ENCODE measurements at places on chromosomes 3 and 15.

- no peak for DNase-seq
Measured at GRCh38 chr15:52191207-52191606, at the start of gene GNB5. GNB5 (minus strand) TSS chr15:52191392; CDS start chr15:52184676, 6,716 bp downstream.

GRCh38 chr3:51382076-51382745 is 2.9 kb upstream of the MANF start:
- no peak for DNase-seq

- no peak for DNase-seq
Measured at GRCh38 chr3:116399701-116400226, 45.5 kb downstream of the LSAMP start.

DNA sequence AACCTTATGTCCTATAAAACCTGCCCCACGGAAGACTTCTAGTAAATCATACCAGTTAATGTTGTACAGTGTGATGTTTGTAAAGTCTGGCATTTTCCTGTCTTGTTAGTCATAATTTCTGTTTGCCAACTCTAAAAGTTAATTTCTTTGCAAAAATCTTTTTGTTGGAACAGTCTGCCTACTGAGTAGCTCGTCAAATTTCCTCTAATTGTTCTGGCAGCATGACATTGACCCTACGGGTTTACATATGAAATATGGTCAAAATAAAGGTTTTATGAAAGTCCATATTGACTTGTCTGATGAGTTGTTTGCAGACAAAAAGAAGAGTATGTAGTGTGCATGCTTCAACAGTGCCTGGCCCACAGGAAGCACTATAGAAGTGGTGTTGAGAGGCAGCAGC is 79.8 kb upstream of the SOX2 start:
- no peak for DNase-seq

- DNase-seq, result no peak
Measured at GRCh38 chr3:39569095-39569494, 101.6 kb downstream of the MOBP start.

- no peak for DNase-seq
Measured at GRCh38 chr3:150970665-150971324, 1.7 kb downstream of the CLRN1 start.

DNA sequence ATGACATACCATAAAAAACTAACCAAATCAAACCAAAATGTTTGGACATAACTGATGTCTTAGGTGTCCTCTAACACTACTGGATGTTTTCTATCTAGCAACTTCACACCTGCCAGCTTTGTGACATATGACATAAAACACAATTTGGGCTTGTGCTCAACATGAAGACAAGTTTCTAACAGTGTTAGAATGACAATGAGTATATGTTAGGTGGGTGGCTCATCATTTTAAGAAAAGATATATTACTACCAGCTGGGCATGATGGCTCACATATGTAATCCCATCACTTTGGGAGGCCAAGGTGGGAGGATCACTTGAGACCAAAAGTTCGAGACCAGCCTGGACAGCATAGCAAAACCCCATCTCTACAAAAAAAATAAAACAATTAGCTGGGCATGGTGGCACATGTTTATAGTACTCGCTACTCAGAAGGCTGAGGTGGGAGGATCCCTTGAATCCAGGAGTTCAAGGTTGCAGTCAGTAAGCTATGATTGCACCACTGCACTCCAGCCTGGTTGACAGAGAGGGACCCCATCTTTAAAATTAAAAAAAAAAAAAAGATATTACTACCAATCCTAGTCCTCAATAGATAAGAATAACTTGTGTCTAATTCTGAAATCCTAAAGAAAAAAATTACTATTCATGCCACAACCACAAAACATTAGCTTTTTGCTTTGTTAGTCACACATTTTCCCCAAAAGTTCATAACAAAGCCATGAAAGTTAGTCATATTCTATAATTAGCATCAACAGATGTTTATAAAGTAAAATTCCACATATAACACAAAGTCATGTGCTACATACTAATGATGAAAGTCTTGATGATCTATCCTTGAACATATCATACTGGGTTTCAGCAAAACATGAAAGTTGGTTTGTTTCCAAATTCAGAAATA is 59.9 kb downstream of the LRRFIP2 start:
- no peak for DNase-seq

- no peak for DNase-seq
Measured at GRCh38 chr15:43919540-43920253, 92.9 kb downstream of the WDR76 start.

- DNase-seq, result no peak
Measured at GRCh38 chr3:30399394-30400181, 206.8 kb upstream of the TGFBR2 start.

DNA sequence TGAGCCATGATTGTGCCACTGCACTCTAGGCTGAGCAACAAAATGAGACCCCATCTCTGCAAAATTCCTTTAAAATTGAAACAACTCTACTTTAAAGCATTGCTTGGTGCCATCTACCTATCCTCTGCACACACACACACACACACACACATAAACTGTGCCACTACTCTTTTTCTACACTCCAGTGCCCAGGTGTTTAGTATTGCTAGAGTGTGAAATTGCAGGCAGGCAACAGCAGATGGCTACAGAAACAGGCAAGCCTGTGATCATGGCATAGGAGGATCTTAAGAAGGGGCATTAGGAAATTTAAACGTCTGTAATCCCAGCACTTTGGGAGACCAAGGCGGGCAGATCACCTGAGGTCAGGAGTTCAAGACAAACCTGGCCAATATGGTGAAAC is 39.0 kb downstream of the SIDT1 start:
- no peak for DNase-seq

- DNase-seq, result no peak
Measured at GRCh38 chr3:31802981-31803740, 177.9 kb downstream of the OSBPL10 start.

DNA sequence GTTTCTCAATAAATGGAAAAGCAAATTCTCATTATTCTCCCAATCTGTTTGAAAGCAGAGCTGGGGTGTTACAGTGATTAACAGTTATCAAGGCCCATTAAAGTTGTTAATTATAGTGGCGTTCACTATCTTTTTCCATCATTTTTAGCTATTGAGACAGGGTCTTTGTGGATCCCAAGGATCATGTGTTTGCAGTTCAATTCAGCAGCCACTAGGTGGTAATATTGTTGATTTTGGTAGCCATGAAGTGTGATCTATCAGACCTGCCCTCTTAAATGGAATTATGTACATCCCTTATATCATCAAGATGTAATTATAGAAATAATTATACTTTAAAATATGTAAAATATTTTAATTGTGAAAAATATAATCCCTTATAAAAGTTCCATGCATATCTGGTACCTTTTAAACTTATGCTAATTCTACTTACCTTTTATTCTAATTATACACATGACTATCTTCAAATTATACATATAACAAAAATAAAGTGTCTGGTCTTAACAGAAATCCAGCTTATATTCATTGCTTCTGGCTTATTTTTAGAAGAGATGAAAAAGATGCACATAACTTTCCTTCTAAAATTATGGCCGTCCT is 126.4 kb downstream of the GREM1 start:
- peak; percentile 33 for DNase-seq

DNA sequence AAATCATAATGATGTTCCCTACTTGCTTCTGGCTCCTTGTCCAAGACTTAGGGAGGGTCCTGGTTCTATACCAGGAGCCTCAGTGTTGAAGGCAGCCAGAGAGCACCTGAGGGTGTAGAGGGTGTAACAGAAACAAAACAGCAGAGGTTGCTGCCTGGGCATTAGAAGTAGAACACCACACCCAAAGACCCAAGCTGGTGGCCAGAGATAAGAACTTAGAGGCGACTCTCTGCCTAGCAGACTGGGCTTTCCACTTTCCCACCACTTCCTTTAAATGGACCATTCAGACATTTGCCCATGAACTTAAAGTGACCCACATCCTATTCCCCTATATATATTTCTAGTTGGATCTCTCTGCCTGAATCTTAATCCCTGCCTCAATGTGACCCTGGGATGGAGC is 189.8 kb downstream of the KLF13 start:
- no peak for DNase-seq

- DNase-seq, result no peak
Measured at GRCh38 chr3:77158730-77159581, 119.1 kb downstream of the ROBO2 start.

DNA sequence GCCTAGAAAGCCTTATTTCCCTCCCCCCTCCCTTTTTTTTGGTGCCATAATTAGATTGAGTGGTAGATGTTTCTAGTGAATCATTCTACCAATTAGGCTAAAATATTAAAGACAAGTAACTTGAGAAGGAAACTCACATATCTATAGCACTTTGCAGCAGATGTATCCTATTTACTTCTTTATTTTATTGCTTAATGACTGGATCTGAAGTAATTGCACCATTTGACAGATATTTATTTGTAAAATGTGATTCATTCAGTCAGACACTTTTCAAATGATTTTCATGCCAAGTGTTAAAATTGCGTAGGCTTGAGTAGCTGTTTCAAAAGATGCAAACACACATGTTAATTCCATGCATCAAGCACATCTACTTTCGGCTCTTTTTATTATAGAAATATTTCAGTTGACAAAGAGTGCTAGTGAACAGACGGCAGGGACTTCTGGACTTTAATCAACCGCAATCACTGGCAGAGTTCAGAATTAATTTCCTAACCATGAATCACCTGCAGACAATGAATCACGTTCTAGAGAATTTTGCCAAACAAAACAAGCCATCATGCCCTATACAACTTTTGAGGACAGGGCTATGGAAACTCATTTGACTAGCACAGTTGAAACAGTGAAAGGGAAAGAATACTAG is 636.8 kb downstream of the MECOM start:
- DNase-seq, result no peak

DNA sequence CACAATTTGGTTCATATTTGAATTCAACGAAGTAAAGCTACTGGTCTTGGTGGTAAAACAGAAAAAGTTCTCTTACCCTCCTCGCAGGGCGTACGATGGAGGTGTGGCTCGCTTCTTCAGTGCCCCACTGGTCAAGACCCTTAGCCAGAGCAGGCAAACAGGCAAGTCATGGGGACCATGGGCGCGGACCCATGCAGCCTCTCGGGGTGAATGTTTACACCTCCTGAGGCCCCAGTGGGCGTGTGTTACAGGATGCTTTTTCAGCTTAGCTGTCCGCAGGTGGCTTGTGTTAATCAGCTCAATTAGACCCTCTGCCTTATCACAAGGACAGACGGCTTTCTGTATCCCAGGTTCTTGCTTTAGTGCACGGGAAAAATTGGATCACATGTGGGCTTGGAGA is 991.8 kb downstream of the GBE1 start:
- no peak for DNase-seq

GRCh38 chr15:71149646-71150557 is 34.6 kb downstream of the THSD4 start:
- no peak for DNase-seq

DNA sequence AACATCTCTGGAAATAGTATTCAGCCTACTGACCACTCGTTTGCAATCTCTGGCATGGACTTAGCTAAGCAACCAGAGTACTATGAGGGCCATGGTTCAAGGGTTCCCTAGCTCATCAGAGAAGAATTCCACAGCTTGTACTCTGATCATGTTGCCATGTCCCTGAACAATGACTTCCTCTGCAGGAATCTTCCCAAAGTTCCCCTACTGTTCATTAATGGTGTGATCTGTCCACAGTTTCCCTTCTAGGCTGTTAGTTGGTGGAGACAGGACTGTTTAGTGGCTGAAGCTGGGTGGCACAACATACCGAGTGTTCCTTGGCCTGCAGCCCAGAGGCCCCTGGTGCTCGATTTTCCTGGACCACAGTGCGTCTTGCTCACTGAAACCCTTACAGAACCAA is 44.4 kb upstream of the GALNT15 start:
- DNase-seq, result no peak

- no peak for DNase-seq
Measured at GRCh38 chr3:142088522-142088921, 60.8 kb downstream of the TFDP2 start.

DNA sequence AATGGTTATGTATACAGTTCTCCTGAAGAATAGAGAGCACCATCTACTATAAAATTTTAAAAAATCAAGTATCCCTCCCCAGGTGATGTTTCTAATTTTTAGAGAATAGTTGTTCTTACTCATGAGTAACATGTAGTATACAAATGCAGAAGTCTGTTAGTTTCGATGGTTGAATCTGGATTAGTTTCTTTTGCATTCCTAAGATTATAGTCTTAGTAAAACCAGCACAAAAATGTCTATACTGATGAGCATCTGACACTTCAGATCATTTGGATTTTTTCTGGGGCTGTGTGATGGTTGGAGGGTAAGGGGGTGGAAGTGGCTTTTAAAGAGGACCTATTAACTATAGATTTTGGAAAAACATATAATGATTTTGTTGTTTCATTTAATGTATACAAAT is 167.3 kb upstream of the SGO1 start:
- DNase-seq, result no peak

- DNase-seq, result no peak
Measured at GRCh38 chr3:13092621-13093617, 19.7 kb upstream of the IQSEC1 start.

- DNase-seq, result no peak
Measured at GRCh38 chr3:125651244-125651643, 55.9 kb upstream of the OSBPL11 start.

GRCh38 chr3:195820901-195821300 is 9.2 kb upstream of the MUC4 start:
- no peak for DNase-seq

GRCh38 chr3:71258116-71258515 is 325.4 kb downstream of the FOXP1 start:
- no peak for DNase-seq

DNA sequence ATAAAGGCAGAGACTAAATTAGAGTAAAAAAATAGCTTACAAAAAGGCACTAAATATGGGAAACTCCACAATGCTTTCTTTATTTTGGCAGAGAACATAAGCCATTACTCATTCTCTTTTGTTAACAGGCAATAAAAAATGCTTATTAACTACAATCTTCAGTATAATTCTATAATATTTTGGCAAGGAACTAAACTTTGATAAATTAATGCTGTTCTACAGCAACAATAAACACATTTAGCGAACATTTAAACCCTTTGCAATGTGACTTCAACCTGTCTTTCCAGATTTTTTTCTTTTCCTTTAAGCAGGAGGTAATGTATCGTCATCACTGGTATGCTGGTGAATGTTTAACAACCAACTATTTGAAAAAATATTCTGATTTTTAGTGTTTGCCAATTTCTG is 42.2 kb upstream of the POU1F1 start:
- no peak for DNase-seq

Measured in GM10248 (cell line).